ENCODE measurements at places on chromosomes 7 and 10.
A peak's percentile ranks its signal among the peaks of the same experiment; 100 is the strongest.

- no peak for DNase-seq
Measured at GRCh38 chr7:143248761-143249354, 14.4 kb upstream of the GSTK1 start.

DNA sequence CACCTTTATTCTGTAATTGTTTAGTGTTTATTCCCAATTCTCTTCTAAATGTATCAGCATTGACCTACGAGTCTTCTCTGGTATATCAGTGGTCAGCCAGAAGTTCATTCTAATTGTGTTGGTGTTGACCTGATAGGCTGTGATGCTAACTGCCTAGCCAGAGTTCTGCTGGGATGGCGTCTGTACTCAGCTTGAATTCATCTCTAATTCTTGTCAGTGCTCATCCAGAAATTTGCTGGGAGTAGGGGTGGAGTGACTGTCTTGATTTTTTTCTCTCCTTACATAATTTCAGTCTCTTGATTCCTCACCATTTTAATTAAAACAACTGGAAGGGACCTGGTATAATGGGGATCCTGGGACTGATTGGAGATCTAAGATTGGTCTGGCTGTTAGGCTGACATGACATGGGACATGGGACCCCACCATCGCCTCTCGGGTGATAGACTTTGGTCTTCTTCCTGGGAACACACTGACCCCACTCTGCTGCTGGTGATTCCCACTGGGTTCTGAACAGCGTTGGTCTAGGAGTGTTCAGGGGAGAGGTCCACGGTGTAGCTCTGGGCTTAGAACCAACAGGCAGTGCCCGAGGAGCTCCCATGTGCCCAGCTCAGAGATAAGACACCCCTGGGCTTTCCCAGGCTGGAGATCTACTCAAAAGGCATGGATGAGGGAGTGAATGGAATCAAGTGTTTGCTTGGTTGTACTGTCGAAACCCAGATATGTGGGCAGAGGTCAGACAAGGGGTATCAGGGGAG is 3.8 kb downstream of the NEURL1 start:
- DNase-seq, result no peak

DNA sequence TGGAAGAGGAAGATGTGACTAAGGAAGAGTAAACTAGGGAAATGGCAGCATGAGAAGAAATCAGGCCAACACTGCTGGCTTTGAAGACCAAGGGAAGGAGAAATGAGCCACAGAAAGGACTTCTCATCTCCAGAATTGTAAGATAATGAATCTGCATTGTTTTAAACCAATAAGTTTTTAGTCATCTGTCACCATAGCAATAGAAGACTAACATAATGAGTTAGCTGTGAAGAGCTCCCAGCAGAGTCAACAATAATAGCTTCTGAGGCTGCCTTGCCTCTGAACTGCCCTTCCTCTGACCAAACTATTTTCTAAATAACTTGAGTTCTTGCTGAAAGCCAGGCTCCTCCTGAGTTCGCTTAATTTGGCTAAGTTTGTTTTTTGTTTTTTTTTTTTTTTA is 103.6 kb downstream of the CACNA2D1 start:
- no peak for DNase-seq

GRCh38 chr10:131865223-131865917 is 35.4 kb upstream of the PPP2R2D start:
- no peak for DNase-seq

DNA sequence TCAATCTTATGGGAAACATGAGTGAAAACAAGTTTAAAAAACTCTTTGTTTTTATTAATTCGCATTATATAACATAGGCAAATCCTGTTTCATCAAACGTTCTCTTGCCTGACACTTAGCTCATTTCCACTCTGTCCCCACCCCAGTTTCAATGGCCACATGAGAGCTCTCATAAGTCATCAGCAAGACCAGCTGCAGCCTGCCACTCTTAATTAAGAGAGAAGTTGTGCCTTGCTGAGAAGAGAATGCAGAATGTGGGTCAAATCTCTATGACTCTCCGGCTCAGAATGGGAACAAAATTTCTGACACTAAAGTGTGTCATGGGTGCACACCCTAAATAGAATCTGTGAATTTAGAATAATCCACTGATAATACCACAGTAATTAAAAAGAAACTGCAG is 39.6 kb downstream of the ASAH2 start:
- DNase-seq, result no peak

DNA sequence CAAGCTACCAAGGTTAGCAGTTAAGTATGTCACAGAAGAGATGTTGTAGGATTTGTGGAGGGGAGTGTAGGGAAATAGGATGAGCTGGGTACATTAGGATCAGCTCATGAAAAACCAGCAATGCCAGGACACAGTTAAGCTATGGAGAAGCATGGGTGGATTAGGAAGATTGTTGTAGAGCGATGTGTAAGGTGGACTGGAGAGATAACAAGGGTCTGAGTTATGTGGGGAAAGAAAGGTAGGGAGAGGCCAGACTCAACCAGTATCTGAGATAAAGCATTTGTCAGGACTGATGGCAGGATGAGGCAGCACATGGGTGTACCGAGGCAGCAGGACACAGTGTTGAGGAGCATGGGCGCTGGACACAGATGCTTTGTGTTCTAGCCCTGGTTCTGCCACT is 85.4 kb upstream of the PRR15 start:
- no peak for DNase-seq

GRCh38 chr7:31815796-31816195 is 128.8 kb downstream of the PPP1R17 start:
- DNase-seq, result no peak

GRCh38 chr10:118041316-118041715 is 5.4 kb downstream of the RAB11FIP2 start:
- no peak for DNase-seq

GRCh38 chr7:138460176-138460648 is at the start of gene TRIM24:
Gene TRIM24 (plus strand): TSS chr7:138460259. CDS start chr7:138460549, 290 bp downstream.
- DNase-seq, result peak; percentile 99

GRCh38 chr10:50501924-50502452 is 121.8 kb downstream of the SGMS1 start:
- DNase-seq, result no peak

DNA sequence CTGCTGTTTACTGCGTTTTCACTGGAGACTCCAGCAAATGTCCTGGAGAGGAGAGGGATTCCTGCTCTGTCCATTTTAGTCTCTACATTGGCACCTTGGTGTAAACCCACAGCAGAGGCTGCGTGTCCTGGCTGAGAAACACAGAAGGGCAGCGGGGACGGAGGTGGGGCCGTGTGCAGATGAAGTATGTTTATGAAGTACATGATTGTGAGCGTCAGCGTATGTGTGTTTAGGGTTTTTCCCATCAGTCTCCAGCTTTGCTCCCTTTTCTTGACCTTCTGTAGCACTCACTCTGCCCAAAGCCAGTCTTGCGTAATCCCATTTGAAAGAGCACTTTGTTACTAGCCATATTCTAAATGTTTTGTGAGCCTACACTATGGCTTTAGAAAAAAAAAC is 750.7 kb upstream of the SORCS1 start:
- no peak for DNase-seq

- no peak for DNase-seq
Measured at GRCh38 chr7:87513735-87514335, 38.4 kb upstream of the ABCB4 start.

GRCh38 chr7:149495785-149496641 is 1.6 kb downstream of the ZNF746 start:
- no peak for DNase-seq

GRCh38 chr7:102169651-102170392 is 116.8 kb upstream of the SH2B2 start:
- no peak for DNase-seq

GRCh38 chr7:22445140-22445743 is 54.7 kb downstream of the STEAP1B start:
- peak; percentile 78 for DNase-seq

DNA sequence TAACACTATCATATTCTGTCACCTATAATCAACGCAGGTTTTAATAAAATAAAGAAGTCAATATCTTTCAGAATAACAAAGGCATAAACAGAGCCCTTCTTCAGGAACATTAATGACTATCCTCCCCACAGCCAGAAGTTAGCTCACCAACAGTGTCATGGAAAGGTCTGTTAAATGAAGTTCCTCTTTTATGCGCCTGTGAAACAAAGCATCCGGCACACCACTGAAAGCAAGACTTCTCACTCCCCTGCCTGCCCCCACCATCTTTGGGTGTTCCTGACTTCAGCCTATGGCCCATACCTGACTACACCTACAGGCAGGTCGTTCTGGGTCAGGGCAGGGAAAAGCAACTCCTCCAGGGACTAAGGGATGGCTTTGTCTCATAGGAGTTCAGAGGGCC is 205.4 kb downstream of the FANK1 start:
- no peak for DNase-seq
